Osteoblast (primary cell): ENCODE measurements at places on chromosomes 6 and 20. TPM values are rescaled to one million over a fixed set of nuclear protein-coding genes. Genes with fewer than 3 reads are reported as not detected.

Gene SUMO4
- 3.5 and 3.6 TPM in 2 replicates for total RNA-seq

DNA sequence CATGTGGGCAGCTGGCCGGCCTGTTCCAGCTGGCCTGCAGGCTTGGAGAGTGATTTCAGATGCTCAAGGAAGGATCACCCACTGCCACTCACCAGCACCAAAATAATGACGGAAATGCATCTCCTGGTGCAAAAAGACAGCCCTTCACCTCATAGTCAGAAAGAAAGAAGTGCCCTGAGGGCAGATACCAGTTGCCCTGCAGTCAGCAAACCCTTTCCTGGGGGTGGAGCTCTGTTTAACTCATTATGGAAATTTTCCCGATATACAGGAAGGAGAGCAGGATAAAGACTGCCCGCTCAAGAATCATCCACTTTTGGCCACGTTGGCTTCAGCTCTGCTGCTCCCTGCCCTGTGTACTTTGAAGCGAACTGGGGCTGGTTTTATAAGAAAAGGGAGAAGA lies 127.9 kb downstream of the GRM4 start:
- H3K27me3 ChIP-seq: peaks cover 10% of the 10 kb centered on the region
- no peak overlapping the region for H3K27ac ChIP-seq
- H3K4me3 ChIP-seq: no peak overlapping the region
- H3K4me1 ChIP-seq: no peaks in the 10 kb centered on the region
- peak; percentile 80 for DNase-seq

Gene WDR27
- 23.9 and 29.8 TPM in 2 replicates for total RNA-seq

GRCh38 chr6:137717074-137718073 lies 149.7 kb upstream of the TNFAIP3 start:
- no peaks in the 10 kb centered on the region for H3K4me1 ChIP-seq
- no peaks in the 10 kb centered on the region for H3K27me3 ChIP-seq
- H3K4me3 ChIP-seq: no peak overlapping the region
- no peak for DNase-seq

Gene SAPCD1
- 0.59 and 1.4 TPM in 2 replicates for total RNA-seq

DNA sequence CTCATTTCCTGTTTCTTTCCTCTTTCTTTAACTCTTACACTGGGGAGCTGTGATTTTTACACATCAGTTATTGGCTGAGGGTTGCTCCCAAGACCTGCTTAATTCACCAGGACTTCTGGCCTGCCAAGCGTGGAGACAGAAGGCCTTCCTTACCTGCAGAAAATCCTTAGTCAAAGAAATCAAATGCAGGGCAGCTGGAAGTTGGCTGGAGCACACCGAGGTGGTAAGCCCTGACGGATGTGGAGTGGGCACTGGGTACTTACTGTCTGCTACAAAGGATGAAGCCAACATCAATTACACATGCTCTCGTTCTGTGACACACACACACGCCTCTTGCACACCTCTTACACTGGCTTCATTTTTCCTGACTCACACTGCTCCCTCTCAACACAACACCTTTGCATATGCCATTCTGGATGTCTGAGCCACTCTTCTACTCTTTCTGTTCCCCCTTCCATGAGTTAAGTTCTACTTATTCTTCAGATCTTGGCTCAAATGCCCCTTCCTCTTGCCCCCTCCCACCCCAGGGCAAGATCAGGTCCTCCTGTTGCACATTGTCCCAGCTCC lies 61.6 kb downstream of the TTI1 start:
- no peaks in the 10 kb centered on the region for H3K36me3 ChIP-seq
- peaks cover 18% of the 10 kb centered on the region for H3K4me1 ChIP-seq
- no peak overlapping the region for H3K4me3 ChIP-seq
- H3K27me3 ChIP-seq: no peaks in the 10 kb centered on the region
- no peak overlapping the region for H3K27ac ChIP-seq

DNA sequence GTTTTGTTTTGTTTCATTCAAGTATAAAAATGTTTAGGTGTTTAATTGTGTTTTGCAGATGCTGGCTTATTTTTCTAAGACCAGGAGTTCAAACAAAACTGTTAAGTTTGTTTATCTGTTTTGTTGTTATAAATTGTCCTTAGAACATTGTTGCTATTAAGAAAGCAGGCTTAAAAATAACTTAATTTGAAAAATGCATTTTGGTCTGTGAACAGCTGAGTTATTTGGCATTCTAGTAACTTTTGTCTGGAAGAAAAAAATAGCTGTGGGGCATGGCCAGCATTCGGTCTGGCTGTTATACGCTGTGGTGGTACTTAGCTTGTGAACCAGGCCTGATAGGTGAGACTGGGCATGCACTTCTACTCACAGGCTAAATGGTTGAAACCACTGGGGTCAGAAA lies 37.8 kb downstream of the SLX4IP start:
- no peaks in the 10 kb centered on the region for H3K36me3 ChIP-seq
- DNase-seq: no peak
- H3K4me1 ChIP-seq: peaks cover 34% of the 10 kb centered on the region
- no peak overlapping the region for H3K27ac ChIP-seq
- H3K27me3 ChIP-seq: no peaks in the 10 kb centered on the region

DNA sequence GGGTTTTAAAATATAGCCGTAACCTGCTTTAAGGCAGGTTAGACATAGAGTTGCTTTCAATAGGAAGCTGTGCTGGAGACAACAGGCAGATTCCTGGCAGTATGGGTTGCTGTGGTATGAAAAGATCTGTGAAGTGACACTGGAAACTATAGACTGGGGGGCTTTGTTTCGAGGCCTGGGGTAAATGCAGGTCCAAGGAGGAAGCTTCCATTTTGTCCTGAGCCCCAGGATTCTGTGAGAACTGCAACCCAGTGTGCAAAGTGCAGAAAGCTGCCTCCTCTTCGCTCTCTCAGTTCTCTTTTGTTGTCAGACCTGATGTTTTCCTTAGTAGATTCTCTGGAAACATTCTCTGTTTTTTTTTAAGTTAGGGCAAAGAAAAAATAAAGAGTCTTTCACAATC lies 86.9 kb downstream of the LYRM4 start:
- no peaks in the 10 kb centered on the region for H3K36me3 ChIP-seq
- DNase-seq: no peak
- H3K27me3 ChIP-seq: no peaks in the 10 kb centered on the region
- peaks cover 7% of the 10 kb centered on the region for H3K4me1 ChIP-seq
- H3K27ac ChIP-seq: no peak overlapping the region
- no peak overlapping the region for H3K4me3 ChIP-seq

GRCh38 chr6:37862430-37862829 lies 42.9 kb downstream of the ZFAND3 start:
- peak overlapping the region; percentile 39 for H3K27ac ChIP-seq
- H3K27me3 ChIP-seq: no peaks in the 10 kb centered on the region
- no peak for DNase-seq
- no peaks in the 10 kb centered on the region for H3K36me3 ChIP-seq
- no peak overlapping the region for H3K4me3 ChIP-seq

GRCh38 chr6:110617057-110617456 lies 140.6 kb upstream of the SLC22A16 start:
- no peak for DNase-seq
- H3K27me3 ChIP-seq: no peaks in the 10 kb centered on the region
- no peaks in the 10 kb centered on the region for H3K4me1 ChIP-seq
- no peak overlapping the region for H3K27ac ChIP-seq

DNA sequence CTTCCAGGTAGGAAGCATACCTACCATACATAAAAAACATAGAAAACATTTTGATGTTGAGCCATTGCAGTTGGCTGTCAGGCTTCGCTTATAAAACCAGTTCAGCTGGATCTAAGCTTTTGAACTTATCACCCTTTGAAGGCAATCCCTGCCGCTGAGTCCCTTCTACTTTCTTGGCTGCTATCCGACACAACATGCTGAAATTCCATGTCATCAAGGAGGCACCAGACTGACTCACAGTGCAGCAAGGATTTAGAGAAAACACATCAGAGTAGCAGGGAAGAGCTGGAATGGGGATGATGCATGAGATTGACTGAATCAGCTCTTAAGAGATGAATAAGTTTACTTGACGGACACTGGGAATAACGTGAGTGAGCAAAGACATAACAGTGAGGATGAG lies 135.0 kb upstream of the MAN1A1 start:
- H3K27me3 ChIP-seq: no peaks in the 10 kb centered on the region
- H3K4me3 ChIP-seq: no peak overlapping the region
- H3K36me3 ChIP-seq: no peaks in the 10 kb centered on the region
- DNase-seq: peak; percentile 59
- H3K27ac ChIP-seq: no peak overlapping the region

- no peak overlapping the region for H3K27ac ChIP-seq
- DNase-seq: no peak
- H3K4me1 ChIP-seq: no peaks in the 10 kb centered on the region
- H3K4me3 ChIP-seq: no peak overlapping the region
- no peaks in the 10 kb centered on the region for H3K27me3 ChIP-seq
- no peaks in the 10 kb centered on the region for H3K36me3 ChIP-seq
Observed at GRCh38 chr6:71033890-71034289, 77.0 kb upstream of the B3GAT2 start.

Gene ANKEF1
- 2.1 and 2.5 TPM in 2 replicates for total RNA-seq

Gene NRSN1
- not detected in 2 replicates for total RNA-seq

Gene LINC00237
- not detected in 2 replicates for total RNA-seq
